Tibial nerve (tissue), 4 donors: ENCODE measurements at places on chromosomes 3 and 15. TPM values are rescaled to one million over a fixed set of nuclear protein-coding genes. Genes with fewer than 3 reads are reported as not detected.

The SLC6A20 gene
- total RNA-seq = 26.1 TPM

The SENP7 gene
- 37.8 TPM for total RNA-seq

DNA sequence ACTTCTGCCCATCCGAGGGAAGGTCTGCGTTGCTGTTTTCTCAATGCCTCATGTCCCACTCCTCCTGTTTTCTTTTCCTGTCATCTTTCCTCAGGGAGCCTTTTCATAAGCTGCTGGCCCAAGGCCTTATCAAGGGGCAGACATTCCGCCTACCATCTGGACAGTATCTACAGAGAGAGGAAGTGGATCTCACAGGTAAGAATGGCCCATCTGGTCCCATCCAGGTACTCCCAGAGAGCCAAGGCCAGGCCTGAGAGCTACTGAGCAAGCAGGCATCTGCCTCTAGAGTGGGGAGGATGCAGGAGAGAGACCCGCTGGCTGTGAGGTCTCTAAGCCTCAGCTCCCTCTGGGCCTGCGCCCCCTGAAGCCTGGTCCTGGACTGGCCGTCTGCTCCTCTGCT, 81.5 kb upstream of the LIMD1 start:
- no peak for DNase-seq
- H3K27ac ChIP-seq = no peak overlapping the region
- H3K36me3 ChIP-seq = peaks cover 3% of the 10 kb centered on the region
- H3K4me3 ChIP-seq = no peak overlapping the region
- H3K4me1 ChIP-seq = peaks cover 10% of the 10 kb centered on the region

DNA sequence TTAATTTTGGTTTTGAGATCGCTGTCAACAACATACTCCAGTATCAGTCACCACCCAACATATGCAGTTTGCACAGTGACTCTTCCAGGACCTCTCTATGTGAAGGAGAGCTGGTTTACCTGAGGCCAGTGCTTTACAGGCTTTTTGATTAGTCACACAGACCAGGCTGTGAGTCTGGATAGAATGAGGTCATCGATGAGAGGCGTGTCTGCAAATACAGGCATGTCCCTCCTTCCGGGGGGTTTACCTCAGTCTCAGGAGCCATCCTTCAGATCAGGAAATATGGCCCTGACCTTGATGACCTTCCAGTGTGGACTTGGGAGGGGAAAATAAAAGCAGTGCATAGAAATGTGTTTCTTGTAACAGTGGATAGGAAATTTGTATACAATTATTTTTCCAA, 46.9 kb downstream of the KBTBD12 start:
- no peaks in the 10 kb centered on the region for H3K4me1 ChIP-seq
- no peak overlapping the region for H3K27ac ChIP-seq
- DNase-seq = no peak
- H3K4me3 ChIP-seq = no peak overlapping the region
- H3K27me3 ChIP-seq = no peaks in the 10 kb centered on the region
- H3K36me3 ChIP-seq = no peaks in the 10 kb centered on the region

GRCh38 chr15:73175382-73175781, 123.1 kb downstream of the NEO1 start:
- no peaks in the 10 kb centered on the region for H3K27me3 ChIP-seq
- no peak overlapping the region for H3K4me3 ChIP-seq
- no peak overlapping the region for H3K27ac ChIP-seq
- no peaks in the 10 kb centered on the region for H3K4me1 ChIP-seq
- H3K36me3 ChIP-seq = no peaks in the 10 kb centered on the region
